ENCODE measurements at places on chromosomes 11 and 22.

- no peak for DNase-seq
Observed at GRCh38 chr11:117814766-117815261, 9.7 kb downstream of the FXYD2 start.

- no peak for DNase-seq
Observed at GRCh38 chr22:29838599-29838956, 504 bp upstream of the ASCC2 start.

- no peak for DNase-seq
Observed at GRCh38 chr11:61034704-61035525, 63.4 kb downstream of the CD6 start.

DNA sequence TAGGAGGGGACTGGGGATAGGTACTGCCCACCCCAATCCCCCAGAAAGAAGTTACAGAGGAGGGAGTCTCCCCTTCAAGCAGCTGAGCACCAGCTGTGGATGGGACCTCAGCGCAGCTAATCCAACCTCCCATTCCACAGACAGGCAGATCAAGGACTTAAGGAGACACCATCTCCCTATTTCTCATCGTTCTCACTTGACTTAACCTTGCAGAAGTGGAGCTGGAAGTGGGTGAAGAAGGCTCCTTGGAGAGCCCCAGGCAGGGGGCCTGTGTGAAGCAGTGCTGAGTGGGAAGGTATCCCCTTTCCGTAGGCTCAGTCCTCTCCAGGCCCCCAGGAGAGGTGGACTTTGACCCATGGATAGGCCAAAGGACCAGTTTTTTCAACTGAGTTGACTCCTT is 27.3 kb downstream of the USP35 start:
- no peak for DNase-seq

- peak; percentile 12 for DNase-seq
Observed at GRCh38 chr11:127247261-127247851, 246.8 kb upstream of the KIRREL3 start.

GRCh38 chr22:30284666-30285065 is 4.6 kb downstream of the CASTOR1 start:
- no peak for DNase-seq
